ENCODE measurements at places on chromosomes 6 and 20.

DNA sequence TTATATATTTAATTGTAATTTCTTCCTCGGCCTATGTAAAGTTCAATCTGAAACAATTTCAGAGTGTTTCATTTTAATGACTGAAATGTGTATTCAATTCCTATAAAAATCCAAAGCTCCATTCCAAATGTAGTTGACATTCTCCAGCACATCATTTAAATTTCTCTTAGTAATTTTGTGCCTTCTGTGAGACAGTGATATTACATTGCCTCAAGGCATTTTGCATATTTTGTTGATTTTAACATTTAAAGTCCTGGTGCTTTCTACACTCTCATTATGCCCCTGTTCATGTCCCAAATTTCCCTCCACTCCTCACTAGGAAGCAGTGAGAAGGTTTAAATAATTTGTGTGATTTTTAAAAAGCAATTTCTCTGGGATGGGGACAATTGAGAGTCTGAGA is 34.1 kb upstream of the THEMIS start:
- DNase-seq = no peak

- no peak for DNase-seq
These were observed 218.4 kb downstream of the MAFB start for GRCh38 chr20:40470445-40471260.

DNA sequence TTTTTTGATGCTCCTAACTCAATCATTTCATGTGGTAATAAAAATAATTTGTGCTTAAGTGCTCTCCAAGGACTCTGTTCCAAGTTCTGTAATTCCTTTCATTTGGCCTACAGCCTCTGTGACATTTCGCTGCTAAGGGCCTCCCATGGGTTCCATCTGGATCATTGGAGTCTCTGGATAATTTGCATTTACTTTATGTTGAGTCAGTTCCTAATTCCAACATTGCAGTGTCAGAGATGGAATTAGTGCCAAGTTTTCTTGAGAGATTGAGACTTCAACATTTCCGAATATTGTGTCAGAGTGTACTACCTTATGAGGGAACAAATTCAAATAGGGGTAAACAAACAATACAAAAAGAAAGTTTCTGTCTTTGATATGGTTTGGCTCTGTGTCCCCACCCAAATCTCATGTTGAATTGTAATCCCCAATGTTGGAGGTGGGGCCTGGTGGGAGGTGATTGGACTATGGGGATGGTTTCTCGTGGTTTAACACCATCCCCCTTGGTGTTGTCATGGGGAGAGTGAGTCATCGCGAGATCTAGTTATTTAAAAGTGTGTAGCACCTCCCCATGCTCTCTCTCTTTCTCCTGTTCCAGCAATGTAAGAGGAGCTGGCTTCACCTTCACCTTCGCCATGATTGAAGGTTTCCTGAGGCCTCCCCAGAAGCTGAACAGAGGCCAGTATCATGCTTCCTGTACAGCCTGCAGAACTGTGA is 244.1 kb upstream of the TBX18 start:
- DNase-seq = no peak

DNA sequence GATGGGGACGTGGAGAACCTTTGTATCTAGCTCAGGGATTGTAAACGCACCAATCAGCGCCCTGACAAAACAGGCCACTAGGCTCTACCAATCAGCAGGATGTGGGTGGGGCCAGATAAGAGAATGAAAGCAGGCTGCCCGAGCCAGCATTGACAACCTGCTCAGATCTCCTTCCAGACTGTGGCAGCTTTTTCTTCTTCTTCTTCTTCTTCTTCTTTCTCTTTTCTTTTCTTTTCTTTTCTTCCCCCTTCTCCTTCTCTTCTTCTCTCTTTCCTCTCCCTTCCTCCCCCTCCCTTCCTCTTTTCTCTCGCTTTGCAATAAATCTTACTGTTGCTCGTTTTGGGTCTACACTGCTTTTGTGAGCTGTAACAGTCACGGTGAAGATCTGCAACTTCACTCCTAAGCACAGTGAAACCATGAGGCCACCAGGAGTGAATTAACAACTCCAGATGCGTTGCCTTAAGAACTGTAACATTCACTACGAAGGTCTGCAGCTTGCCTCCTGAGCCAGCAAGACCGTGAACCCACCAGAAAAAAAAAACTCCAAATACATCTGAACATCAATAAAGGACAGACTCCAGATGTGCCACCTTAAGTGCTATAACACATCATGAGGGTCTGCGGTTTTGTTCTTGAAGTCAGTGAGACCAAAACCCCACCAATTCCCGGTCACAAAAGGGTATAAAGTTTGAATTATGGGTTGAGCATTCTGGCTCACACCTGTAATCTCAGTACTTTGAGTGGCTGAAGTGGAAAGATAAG is 19.6 kb upstream of the SERPINB1 start:
- DNase-seq = no peak

DNA sequence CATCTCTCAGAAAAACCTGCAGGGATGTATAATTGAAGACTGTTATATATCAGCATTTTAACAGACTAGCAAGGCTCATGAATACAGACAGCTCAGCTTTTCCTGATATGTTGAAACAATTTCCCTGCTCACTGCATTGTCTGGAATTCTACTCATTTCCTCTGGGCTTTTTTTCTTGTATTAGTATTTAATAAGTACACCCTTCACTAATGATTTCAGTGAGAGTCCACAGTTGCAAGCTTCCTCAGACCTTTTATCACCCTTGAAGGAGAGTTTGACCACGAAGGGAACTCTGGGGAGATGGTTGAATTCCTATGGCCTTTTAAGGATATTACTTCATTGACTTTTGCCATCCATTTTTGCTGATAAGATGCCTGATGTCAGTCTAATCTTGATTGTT is 248.7 kb downstream of the ADGB start:
- no peak for DNase-seq

DNA sequence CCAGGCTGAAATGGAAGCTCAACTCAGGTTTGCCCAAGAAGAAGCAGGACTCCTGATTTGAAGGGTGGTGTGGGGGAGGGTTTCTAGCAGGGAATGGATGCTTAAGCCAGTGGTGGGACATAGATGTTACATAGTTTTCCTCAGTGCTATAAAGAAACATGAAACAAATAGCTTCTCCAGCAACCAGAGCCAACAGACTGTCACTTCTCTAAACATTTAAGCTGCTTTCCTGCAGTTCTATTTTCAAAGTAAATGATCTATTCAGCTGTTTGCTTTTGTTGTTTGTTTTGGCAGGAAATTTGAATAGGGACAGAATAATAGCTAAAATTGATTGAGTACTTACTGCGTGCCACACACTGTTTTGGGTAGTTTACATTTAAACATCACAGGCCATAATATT is 169.0 kb downstream of the UST start:
- DNase-seq = no peak

DNA sequence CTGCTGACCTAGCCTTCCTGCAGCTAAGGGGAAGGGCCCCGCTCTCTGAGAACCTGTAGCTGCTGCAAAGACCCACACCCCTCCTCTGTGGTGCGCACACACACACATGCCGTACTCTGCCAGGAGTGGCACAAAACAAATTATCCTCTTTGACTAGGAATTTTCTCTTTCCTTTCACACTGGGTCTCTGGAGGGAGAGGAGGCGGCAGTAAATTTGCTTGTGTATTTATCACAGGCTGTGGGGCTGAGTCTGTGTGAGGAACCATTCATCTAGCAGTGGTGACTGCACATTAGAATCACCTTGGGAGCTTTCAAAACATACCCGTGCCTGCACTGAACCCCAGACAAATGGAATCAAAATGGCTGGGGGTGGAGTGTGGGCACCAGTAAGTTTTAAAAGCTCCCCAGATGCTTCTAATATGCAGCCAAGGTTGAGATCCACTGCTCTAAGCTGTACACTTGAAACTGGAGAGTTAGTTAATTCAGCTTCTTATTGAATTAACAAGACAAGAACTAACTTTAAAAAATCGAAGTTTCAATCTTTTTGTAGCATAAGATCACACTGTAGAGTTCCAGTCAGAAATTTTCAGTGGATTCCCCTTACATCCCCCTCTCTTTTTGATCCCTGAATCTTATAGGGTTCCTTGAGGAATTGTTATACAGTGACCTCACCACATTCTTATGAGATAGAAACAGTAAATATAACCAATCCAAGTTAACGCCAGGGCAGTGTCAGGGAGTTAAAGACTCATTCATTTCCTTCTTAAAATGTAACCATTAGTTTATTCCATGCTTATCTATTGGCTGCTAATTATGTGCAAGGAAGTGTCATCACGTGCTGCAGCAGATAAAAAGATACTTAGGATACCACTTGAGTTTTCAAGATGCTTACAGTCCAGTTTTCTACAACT is 29.8 kb upstream of the GMDS start:
- DNase-seq = no peak

DNA sequence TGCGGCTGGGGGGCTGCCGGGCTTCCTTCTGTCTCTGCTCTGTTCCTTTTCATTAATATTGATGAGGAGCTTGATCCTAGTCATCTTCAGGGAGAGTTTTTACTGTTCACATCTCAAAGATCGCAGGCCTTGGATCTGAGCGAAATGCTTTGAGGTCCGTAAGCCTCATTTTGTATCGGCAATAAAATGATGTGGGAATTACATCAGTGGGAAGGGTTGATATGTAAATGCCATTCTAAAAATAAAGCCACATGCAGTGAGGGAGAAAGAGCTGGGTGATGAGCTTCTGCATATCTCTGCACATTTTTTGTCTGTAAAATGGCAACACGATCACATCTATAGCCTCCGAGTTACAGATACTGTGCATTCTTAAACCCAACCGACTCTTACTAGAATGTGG is 24.9 kb downstream of the CDH26 start:
- no peak for DNase-seq

DNA sequence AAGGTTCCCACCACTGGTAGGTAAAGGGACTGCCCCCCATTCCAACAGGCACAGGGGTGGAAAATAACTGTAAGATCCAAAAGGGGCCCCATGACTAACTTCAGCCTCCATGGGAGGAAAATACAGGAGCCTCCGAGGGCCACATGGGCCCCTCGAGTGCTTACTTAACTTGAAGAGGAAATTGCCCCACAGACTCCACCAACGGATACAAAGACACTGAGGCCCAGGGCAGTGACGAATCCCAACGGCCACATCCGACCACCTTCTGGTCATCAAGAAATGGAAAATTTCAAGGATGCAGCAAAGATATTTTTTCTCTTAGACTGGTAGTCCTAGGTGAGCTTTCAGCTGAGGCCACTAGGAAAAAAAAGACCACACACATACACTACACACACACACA is 116.0 kb upstream of the MRPS10 start:
- DNase-seq = no peak

- no peak for DNase-seq
These were observed 29.1 kb upstream of the TMEM14A start for GRCh38 chr6:52641826-52642225.

DNA sequence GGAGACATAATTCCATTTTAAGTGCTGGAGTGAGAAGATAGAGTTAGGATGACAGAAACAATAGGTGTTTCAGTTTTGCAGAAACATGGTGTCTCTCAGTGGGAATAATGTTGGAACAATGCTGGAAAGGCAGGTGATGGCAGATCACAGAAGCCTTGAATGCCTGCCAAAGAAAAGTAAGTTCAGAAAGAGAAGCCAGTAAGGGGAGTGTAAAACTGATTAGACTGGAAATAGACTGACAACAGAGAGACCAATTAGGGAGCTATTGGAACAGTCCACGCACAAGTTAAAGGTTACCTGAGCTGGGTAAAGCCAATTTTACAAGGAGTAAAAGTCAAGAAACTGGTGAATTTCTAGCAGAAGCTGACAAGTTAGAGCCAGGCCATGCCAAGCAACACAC is 142.9 kb downstream of the TFAP2A start:
- no peak for DNase-seq

- DNase-seq = no peak
These were observed 612.3 kb downstream of the UTRN start for GRCh38 chr6:144897441-144897921.

DNA sequence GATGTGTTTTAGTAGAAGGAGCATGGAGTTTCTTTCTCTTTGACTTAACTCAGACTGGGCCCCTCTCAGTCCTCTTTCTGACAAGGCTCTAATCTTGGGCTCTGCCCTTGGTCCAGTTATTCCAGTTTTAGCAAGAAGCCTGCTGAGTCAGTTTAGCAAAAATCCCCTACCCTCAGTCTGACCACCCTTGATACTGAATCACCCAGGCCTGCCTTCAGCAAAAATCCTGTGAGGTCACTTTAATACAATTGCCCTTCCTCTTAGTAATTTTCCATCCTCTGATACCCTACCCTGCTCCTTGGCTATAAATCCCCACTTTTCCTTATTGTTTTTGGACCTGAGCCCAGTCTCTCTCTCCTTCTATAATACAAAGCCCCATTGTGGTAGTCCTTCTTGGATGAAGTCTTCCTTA is 326.7 kb upstream of the NOX3 start:
- no peak for DNase-seq

DNA sequence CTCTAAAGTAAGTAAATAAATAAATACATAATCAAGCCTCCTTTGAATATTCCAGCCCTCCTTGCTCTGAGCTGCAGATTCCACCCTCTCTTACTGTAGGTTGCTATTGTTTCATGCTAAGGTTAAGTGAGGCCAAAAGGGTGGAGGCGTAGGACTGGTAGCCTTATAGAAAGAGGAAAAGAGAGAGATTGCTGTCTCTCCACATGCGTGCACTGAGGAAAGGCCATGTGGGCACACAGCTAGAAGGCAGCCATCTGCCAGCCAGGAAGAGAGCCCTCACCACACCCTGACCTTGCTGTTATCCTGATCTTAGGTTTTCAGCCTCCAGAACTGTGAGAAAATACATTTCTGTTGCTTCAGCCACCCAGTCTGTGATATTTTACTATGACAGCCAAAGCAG is 87.4 kb upstream of the SHLD1 start:
- DNase-seq = no peak

GRCh38 chr6:137247724-137248123 is 28.5 kb upstream of the IFNGR1 start:
- DNase-seq = no peak

DNA sequence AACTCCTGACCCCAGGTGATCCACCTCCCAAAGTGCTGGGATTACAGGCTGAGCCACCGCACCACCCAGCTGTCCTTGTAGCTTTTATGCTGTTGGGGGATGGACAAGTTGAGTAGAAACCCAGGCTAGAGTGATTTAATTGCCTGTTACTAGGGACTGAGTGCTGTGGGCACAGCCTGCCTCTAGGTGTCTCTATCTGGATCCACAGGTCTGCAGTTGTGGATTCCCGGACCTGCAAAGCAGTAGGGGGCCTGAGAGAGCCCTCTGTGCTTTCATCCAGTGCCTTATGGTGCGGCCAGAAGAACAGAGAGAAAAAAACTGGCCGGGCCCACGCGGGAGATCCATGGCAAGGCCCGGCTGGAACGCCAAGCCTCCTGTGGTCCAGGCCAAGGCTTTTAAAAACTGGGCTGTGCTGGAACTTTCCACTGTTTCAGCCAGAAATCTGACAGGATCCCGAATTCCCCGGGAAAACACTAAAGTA is 5.2 kb downstream of the SIRPA start:
- DNase-seq = no peak

DNA sequence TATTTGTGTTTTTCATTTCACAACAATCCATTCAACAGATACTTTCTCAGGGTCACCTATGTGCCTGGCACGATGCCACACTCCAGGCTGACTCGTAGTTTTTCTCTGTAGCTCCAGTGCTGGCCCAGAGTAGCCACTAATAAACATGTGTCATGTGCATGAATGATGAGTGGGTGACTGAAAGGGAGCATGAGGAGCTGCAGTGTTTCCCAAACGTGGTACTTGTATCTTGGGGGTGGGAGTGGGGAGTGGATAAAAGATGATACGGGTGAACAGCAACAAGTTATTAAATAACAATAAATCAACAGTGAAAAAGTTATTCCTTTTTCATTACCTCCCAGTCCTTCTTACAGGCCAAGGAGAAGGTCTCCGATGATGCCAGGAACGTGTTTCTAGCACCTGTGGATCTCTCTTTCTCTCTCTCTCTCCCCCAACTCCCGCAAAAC is 17.1 kb downstream of the SRXN1 start:
- DNase-seq = no peak

Measured in activated T-cell treated with anti-CD3 and anti-CD28 coated beads for 24 hours (primary cell).